ENCODE measurements at places on chromosomes 1 and 21.

- DNase-seq, result peak; percentile 21
Measured at GRCh38 chr1:57307392-57308170, 116.3 kb downstream of the DAB1 start.

DNA sequence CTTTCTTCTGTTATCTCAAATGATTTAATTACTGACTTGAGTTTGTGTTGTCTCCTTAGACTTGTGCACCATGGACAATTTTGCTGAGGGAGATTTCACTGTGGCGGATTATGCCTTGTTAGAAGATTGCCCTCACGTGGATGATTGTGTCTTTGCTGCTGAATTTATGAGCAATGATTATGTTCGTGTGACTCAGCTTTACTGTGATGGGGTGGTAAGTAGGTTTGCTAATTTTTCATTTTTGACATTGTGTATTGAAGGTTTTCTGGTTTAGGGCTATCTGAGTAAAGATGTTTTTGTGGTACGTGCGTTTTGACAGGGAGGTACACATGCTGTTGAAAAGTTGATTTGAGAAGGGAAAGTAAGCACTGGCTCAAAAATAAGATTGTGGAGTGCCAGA, 14.1 kb downstream of the TTC3 start:
- DNase-seq, result no peak

- DNase-seq, result no peak
Measured at GRCh38 chr1:232110281-232111090, 483.9 kb downstream of the DISC1 start.

DNA sequence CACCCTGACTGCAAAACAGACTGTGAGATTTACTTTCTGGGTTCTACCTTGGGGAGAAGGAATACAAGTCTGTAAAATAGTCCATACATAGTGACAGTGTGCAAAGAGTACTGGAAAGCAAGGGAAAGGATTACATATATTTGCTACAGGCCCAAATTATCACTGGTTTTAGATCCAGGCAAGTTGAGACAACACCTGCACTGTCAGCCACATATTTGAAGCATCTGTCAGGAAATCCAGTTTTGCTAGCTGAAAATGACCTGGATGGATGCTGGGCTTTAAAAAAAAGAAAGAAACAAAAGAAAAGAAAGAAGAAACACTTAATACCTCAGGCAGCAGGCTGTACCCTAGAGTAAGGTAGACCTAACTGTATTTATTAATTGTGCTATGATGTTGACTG, 23.9 kb upstream of the SPRR2G start:
- DNase-seq, result no peak

GRCh38 chr1:181658581-181658980, 175.3 kb downstream of the CACNA1E start:
- DNase-seq, result no peak

Data from hematopoietic multipotent progenitor cell (in vitro differentiated cells).